ENCODE measurements at places on chromosomes 3 and 15. TPM values are rescaled to one million over a fixed set of nuclear protein-coding genes. Genes with fewer than 3 reads are reported as not detected.

STRIT1 gene
- total RNA-seq, result not detected

PRR20G gene
- total RNA-seq, result 2.8 TPM

SIAH2 gene
- 17.9 TPM for total RNA-seq

SERPINI2 gene
- total RNA-seq, result not detected

TM4SF4 gene
- 30.7 TPM for total RNA-seq

GPR160 gene
- total RNA-seq, result 2.1 TPM

CYP11A1 gene
- total RNA-seq, result not detected

TGFBR2 gene
- total RNA-seq, result 57.1 TPM

Measured in A549 treated with AZD2906 at 1 μM for 4 hours (cell line).